ENCODE measurements at places on chromosomes 4 and X.

- no peaks in the 10 kb centered on the region for H3K36me3 ChIP-seq
- H3K27me3 ChIP-seq: no peaks in the 10 kb centered on the region
- no peak for DNase-seq
These were observed 65.7 kb downstream of the GATB start for GRCh38 chr4:151694961-151695720.

DNA sequence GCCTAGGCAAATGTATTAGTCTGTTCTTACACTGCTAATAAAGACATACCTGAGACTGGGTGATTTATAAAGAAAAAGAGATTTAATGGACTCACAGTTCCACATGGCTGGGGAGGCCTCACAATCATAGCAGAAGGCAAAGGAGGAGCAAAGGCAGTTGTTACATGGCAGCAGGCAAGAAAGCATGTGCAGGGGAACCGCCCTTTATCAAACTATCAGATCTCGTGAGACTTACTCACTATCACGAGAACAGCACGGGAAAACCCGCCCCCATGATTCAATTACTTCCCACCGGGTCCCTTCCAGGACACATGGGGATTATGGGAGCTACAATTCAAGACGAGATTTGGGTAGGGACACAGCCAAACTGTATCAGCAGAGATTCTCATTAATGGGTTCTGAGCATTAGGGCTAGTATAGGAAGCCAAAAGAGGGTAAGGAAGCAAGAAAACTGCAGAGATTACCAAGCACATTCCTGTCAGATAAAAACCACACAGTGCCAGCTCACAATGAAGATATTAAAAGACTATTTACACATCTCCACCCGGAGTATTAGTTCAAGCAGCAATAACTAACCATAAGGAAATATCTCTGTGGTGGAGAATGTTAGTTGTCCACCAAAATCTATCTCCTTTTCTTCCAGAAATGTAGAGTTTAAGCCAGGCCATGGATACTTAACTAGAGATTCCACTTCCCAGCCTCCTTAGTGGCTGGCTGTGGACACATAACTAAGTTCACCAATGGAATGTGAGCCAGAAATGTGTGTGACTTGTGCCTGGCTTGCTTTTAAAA, 61.2 kb upstream of the HOPX start:
- no peaks in the 10 kb centered on the region for H3K36me3 ChIP-seq
- no peak overlapping the region for H3K27ac ChIP-seq
- no peak overlapping the region for H3K4me3 ChIP-seq
- no peaks in the 10 kb centered on the region for H3K27me3 ChIP-seq

DNA sequence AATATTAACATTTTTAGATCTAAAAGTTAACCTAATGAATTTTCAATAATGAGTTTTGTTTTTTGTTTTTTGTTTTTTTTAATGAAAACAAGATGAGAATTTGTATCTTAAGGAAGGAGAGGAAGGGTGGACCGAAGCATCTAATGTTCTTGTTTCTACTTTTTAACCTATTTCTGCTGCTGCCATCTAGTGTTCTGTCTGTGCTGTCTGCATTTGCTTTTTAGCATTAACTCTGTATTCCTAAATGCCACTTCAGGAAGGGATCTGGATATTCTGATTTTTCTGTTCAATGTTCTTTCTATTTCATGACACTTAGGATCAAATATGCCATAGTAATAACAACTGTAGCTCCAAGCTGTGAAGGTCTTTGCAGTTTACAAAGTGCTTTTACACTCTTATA, 161.7 kb downstream of the BRWD3 start:
- no peaks in the 10 kb centered on the region for H3K4me1 ChIP-seq
- H3K36me3 ChIP-seq: no peaks in the 10 kb centered on the region
- no peak overlapping the region for H3K4me3 ChIP-seq
- H3K27ac ChIP-seq: no peak overlapping the region

DNA sequence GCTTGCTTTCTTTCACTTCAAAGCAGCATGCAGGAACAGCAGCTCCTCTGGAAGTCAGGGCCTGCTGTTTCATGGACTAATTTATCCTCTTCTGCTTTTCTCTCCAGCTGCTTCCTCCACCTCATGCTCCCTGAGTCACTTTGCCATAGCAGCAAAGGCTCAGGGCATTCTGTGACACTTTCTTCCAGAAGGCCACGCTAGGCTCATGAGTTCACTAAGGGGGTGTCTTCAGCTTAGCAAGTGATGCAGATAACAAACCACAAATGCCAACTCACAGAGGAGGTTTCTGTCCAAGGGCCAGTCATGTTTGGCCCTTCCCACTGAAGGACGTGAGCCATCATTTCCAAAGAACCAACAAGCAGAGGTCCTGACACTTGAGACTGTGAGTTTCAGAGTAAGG, 200.2 kb downstream of the ADGRA3 start:
- no peaks in the 10 kb centered on the region for H3K4me1 ChIP-seq
- DNase-seq: no peak
- H3K27me3 ChIP-seq: no peaks in the 10 kb centered on the region
- no peak overlapping the region for H3K4me3 ChIP-seq

- no peak overlapping the region for H3K4me3 ChIP-seq
- H3K36me3 ChIP-seq: no peaks in the 10 kb centered on the region
These were observed 109.5 kb downstream of the GK start for GRCh38 chrX:30762755-30763154.

DNA sequence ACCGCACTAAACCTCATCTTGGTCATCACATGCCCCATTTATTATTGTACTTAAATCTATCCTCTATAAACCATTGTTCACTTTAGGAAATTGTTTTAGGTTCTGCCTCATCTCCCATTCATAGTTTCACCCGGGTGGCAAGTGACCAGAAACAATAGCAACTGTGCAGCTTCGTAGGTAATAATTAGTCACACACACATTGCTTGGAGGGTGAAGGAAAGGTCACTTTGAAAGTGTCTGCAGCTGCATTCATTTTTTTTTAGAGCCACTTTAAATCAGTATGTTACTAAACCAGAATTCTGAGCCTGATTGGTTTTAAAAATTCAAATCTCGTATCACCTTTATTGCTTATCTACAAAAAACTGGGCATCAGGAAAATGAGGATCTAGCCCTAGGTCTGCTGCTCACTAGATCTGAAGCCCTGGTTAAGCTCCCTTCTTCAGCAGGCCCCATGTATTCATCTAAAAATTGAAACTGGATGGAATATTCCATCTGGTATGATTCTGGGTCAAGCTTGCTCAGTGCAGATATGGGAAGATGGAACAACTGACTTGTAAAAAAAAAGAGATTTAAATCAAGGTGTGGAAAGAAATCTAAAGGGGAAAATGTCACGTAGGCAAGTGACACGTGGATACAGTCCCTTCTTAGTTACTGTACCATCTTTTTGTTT, 62.4 kb downstream of the LIMCH1 start:
- H3K4me3 ChIP-seq: no peak overlapping the region
- no peak for DNase-seq
- H3K36me3 ChIP-seq: no peaks in the 10 kb centered on the region
- H3K4me1 ChIP-seq: no peaks in the 10 kb centered on the region

- no peaks in the 10 kb centered on the region for H3K4me1 ChIP-seq
- no peaks in the 10 kb centered on the region for H3K27me3 ChIP-seq
- no peaks in the 10 kb centered on the region for H3K36me3 ChIP-seq
- H3K27ac ChIP-seq: no peak overlapping the region
These were observed 19.8 kb upstream of the ZXDA start for GRCh38 chrX:57930051-57930450.

GRCh38 chrX:15301924-15302323, 13.5 kb downstream of the ASB11 start:
- no peaks in the 10 kb centered on the region for H3K4me1 ChIP-seq
- H3K36me3 ChIP-seq: no peaks in the 10 kb centered on the region
- no peak overlapping the region for H3K27ac ChIP-seq
- no peak overlapping the region for H3K4me3 ChIP-seq
- DNase-seq: no peak
- H3K27me3 ChIP-seq: no peaks in the 10 kb centered on the region

DNA sequence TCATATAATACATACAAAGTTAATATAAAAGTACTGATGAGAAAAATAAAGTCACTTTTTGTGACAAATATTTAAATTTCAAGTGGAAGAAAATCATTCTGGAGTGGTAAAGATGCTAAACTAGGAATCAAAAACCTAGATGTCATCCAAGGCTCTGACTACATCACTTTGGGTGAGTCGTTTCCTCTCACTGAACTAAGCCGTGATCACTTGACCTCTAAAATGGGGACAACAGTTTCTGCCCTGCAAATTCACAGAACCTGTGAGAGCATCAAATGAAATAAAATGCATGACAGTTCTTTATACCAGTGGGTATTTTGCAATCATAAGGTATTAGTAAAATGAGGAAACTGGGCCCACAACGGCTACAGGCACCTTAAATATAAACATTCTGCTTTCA, 63.8 kb downstream of the PRDM5 start:
- no peak for DNase-seq
- H3K4me1 ChIP-seq: no peaks in the 10 kb centered on the region
- no peaks in the 10 kb centered on the region for H3K36me3 ChIP-seq
- no peaks in the 10 kb centered on the region for H3K27me3 ChIP-seq

GRCh38 chrX:52346174-52347165, 22.4 kb upstream of the XAGE2 start:
- no peaks in the 10 kb centered on the region for H3K36me3 ChIP-seq
- no peaks in the 10 kb centered on the region for H3K27me3 ChIP-seq
- H3K27ac ChIP-seq: no peak overlapping the region
- no peaks in the 10 kb centered on the region for H3K4me1 ChIP-seq
- DNase-seq: no peak

DNA sequence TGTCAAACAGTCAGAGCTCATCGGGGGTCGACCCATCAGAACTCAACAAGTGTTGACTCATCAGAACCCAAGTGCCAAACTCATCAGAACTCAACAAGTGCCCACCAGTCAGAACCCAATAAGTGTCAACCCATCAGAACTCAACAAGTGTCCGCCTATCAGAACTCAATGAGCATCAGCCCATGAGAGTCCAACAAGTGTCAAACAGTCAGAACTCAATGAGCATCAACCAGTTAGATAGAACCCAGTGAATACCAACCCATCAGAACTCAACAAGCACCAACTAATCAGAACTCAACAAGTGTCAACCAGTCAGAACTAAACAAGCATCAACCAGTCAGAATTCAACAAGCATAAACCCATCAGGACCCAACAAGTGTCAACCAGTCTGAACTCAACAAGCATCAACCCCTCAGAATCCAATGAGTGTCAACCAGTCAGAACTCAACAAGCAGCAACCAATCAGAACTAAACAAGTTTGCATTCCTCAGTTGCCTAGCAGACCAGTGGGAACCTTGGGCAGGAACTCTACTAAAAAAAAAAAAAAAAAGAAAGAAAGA, 115.3 kb downstream of the PRKX start:
- H3K4me1 ChIP-seq: no peaks in the 10 kb centered on the region
- H3K27ac ChIP-seq: no peak overlapping the region
- no peaks in the 10 kb centered on the region for H3K27me3 ChIP-seq
- DNase-seq: no peak
- no peaks in the 10 kb centered on the region for H3K36me3 ChIP-seq

GRCh38 chr4:139532947-139533346, 23.1 kb downstream of the SETD7 start:
- no peaks in the 10 kb centered on the region for H3K36me3 ChIP-seq
- no peaks in the 10 kb centered on the region for H3K4me1 ChIP-seq
- H3K27me3 ChIP-seq: no peaks in the 10 kb centered on the region
- H3K4me3 ChIP-seq: no peak overlapping the region
- no peak overlapping the region for H3K27ac ChIP-seq

DNA sequence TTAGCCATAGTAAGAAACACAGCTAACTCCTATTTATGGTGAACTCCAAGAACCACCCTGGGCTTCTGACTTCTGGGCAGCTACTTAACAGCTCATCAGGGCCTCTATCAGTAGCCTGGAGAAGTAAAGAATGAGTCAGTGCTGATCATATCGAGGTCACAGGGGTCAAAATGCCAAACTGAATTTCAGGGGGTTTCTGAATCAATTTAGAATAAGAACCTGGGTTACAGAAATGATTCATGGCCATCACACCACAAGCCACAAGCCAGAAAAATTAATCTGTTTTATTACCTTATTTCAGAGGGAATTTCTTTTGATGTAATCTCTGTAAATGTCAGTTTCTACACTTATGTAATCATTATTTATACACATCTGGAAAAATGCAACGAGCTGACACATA, 64.4 kb downstream of the CHST7 start:
- no peaks in the 10 kb centered on the region for H3K36me3 ChIP-seq
- no peaks in the 10 kb centered on the region for H3K27me3 ChIP-seq
- DNase-seq: no peak
- no peaks in the 10 kb centered on the region for H3K4me1 ChIP-seq

DNA sequence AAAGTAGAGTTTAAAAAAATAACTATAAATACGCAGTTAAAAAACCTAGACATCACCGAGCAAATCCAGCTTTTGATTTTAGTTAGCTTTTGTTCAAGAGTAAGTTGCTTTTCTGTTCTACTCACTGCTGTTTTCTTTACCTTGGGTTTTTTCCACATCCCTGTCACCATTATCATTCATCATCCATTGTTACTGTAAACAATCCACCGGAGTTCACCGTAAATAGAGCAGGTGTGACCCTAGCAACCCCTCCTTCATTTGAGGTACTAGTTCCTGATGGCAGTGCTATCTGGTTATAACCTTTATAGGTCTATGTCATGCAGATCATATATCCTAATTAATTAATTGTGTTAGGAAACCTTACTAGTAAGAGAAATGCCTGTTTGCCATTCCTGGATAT, 43.0 kb upstream of the TEX13D start:
- no peaks in the 10 kb centered on the region for H3K27me3 ChIP-seq
- H3K36me3 ChIP-seq: no peaks in the 10 kb centered on the region
- H3K4me3 ChIP-seq: no peak overlapping the region
- H3K27ac ChIP-seq: no peak overlapping the region

GRCh38 chr4:53732661-53733060, 141.4 kb upstream of the LNX1 start:
- H3K4me1 ChIP-seq: no peaks in the 10 kb centered on the region
- DNase-seq: no peak
- no peaks in the 10 kb centered on the region for H3K36me3 ChIP-seq
- H3K27ac ChIP-seq: no peak overlapping the region
- no peaks in the 10 kb centered on the region for H3K27me3 ChIP-seq

GRCh38 chrX:57156397-57157049, 19.3 kb upstream of the SPIN2A start:
- H3K4me1 ChIP-seq: no peaks in the 10 kb centered on the region
- H3K27me3 ChIP-seq: no peaks in the 10 kb centered on the region
- no peak overlapping the region for H3K27ac ChIP-seq
- no peaks in the 10 kb centered on the region for H3K36me3 ChIP-seq
- no peak for DNase-seq
- H3K4me3 ChIP-seq: no peak overlapping the region

Measured in ovary (tissue), 10 donors.